Fibroblast of skin of back (primary cell): ENCODE measurements at places on chromosomes 5 and 9.

DNA sequence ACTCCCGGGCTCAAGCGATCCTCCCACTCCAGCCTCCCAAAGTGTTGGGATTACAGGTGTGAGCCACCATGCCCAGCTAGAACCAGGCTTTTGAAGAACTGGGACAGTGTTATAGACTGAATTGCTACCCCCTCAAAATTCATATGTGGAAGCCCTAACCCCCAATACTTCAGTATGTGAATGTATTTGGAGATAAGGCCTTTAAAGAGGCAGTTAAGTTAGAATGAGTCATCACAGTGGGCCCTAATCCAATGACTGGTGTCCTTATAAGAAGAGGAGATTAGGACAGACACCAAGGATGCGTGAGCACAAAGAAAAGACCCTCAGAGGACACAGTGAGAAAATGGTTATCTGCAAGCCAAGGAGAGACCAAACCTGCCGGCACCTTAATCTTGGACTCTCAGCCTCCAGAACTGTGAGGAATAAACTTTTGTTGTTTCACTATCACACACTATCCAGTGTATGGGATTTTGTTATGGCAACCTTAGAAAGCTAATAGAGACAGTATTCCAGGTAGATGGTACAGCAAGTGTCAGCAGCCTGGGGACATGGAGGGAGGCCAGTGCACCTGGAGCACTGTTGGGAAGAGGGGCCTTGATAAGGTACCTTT is 31.4 kb upstream of the ERGIC1 start:
- peak; percentile 76 for DNase-seq

GRCh38 chr5:74594137-74595040 is 46.1 kb downstream of the ENC1 start:
- DNase-seq, result peak; percentile 55

GRCh38 chr5:144169904-144170275 is 569 bp downstream of the YIPF5 start:
- DNase-seq, result no peak

DNA sequence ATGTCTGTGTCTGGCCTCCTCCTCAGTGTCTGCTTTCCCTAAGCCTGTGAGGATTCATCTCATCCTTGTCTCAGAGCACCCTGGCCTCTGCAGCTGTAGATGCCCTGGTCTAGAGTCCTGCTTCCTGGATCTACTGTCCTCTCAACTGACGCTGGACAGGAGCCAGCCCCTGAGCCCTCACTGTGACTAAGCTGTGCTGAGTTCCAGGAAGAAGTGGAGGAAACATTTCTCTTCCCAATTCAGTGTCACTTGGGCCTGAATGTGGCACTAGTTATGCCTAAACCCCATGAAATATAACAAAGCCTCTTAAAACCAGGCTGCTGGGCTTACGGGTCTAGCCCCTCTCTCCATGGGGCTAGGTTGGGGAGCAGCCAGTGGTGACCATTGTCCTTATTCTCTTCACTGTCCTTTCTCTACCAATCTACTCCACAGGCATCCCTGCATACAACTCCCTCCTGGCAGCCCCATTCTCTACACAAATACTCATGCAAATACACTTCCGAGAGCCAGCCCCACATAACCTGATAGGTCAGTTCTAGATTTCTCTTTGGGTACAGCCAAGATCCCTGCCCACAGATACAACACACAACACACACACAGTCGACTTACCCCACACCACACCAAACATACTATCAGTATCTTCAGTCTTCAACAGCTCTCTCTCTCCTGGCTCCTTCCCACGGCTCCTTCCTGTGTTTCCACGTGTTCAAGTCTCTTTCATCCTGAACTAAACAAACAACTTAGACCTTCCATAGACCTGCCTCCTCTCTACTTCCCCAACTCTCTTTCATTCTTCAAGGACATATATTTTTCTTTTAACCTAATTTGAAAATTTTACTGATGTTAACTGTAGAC is 220.8 kb downstream of the SNX18 start:
- peak; percentile 69 for DNase-seq

DNA sequence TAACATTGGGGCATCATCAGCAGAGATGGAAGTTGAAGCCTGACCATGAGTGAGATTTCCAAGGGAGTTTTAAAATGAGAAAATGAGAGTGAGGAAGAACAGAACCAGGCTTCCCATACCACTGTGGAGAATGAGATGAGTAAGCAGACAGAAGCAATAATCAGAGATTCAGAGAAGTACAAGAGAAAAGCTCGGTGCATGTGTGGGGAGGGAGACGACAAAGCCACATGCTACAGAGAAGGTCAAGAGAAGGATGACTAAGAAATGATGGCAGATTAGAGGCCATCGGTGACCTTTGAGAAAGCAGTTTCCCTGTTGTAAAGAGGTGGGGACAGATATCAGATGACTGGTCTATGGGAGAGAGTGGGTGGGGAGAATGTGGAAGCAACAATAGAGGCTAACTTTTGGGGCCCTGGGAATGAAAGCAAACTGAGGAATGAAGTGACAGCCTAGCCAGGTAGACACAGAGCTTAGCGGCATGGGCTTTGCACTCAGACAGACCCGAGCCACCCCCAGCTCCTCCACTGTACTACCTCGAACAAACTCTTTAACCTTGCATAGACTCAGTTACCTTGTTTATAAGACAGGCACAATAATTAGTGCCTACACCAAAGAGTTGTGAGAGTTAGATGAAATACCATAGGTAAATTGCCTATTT is 207.7 kb downstream of the PIK3R1 start:
- DNase-seq, result no peak

- peak; percentile 44 for DNase-seq
Observed at GRCh38 chr5:74122979-74123590, 497.1 kb downstream of the ARHGEF28 start.

DNA sequence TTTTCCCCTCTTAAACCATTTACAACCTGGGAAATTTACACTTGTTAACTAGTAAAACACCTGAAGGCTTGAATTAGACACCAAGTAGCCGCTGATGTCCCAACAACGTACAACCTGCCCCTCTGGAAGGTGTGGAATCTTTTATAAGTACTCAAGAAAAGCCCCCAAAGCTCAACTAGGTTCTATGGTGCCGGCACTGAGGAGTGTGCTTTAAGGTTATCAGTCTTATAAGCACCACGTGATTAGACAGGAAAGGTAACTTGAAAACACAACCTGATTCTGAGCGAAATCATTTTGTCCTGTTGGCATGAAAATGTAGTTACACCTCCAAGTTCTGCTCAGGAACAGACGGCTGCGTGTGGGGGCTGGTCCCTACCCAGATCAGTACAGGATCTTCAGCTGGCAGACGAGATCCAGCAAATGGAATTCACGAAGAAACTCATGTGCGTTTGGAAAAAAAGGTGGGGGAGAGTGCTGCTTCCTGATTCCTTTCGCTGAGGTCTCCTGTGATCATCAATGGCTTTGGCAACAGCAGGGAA is 195.5 kb downstream of the MEF2C start:
- DNase-seq, result no peak

GRCh38 chr9:113542006-113542405 is 78.5 kb downstream of the RGS3 start:
- DNase-seq, result no peak

DNA sequence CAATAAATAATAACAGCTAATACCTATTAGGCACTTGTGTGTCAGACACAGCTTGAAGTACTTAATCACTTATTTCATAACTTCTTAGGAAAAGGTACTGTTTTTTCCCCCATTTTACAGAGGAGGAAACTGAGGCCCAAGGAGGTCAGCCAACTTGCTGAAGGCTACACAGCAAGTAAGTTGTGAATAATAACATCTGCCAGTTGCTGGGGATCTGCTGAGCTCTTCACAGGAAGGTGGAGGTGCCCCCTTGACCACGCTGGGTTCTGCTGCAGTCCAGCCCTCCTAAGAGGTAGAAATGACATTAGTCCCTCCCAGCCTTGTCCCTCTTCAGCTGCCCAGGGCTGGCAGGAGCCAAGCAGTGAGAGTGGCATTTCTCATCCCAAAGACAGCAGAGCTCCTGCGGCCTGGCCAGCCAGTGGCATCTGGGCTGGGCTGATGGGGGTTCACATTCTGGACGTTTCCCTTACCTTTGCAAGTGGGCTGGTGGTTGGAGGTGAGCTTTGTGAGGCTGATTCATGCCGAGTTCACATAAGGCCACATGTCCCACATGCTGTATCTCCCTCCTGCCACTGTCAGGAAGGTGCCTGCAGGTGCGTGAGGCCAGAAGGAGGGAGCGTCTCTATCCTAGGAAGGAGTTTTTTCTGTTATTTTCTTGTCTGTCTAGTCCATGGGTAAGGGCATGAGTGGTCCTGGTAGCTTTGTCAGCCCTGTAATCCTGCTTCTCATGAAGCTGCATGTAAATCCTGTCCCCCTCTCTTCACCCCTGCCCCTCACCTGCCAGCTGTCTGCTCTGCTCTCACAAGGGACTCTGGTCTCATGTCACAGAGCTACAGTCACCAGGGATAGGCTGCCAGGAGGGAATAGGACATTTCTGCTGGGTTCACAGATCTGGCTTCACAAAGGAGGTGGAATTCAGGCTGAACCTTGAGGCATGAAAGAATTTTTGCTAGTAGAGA is 171.7 kb downstream of the MACROH2A1 start:
- no peak for DNase-seq

DNA sequence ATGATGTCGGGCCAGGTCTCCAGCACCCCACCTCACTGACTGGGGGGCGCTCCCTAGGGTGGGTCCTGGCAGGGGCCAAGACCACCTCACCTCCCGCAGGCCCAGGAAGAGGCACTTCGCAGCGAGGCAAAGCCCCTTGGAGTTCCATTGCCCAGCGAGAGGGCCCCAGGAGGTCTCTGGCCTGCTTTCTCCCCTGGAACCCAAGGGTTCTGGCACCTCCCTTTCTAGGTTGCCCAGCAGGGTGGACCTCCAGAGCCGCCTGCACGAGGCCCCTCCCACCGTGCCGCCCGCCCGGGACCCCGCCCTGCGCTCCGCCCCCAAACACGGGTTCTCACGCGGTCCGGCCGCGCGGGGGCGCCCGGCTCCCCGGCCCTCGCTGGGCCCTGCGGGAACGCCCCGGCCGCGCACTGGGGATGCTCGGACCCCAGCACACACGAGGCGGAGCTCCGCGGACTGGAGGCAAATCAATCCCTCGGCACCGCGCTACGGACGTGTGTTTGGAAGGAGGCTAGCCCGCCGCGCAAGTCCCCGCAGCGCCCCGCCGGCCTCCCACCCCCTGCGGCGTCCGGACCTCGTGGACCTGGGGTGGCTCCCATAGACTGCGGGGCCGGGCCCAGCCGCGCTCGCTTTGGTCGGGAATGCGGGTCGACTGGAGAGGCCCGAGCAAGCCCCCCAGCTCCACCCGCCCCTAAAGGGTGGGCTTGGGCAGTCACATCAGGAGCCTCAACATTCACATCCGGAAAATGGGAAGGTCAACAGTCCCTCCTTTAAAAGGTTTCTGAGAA is 99.5 kb upstream of the LMX1B start:
- DNase-seq, result peak; percentile 58

GRCh38 chr5:15695215-15695731 is 195.3 kb downstream of the FBXL7 start:
- DNase-seq, result peak; percentile 85

GRCh38 chr5:98433673-98434072 is 339.8 kb upstream of the RGMB start:
- peak; percentile 75 for DNase-seq

DNA sequence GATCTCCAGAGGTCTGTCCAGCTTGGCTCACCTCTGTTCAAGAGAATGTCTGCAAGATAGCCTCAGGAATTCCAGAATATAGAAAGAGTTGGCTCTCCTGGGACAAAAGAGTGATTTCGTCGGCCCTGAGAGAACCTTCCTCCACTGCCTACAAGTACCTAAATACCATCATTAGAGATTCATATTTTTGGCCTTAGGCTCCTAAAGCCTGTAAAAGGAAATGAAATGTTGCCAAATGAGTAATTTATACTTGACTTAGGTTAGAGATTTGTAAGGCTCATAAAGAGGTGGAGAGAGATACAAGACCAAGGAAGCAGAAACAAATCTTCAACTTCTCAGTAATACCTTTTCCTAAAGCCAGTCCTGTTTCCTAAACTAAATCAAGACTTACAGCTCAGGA is 146.2 kb downstream of the CCDC192 start:
- DNase-seq, result no peak

DNA sequence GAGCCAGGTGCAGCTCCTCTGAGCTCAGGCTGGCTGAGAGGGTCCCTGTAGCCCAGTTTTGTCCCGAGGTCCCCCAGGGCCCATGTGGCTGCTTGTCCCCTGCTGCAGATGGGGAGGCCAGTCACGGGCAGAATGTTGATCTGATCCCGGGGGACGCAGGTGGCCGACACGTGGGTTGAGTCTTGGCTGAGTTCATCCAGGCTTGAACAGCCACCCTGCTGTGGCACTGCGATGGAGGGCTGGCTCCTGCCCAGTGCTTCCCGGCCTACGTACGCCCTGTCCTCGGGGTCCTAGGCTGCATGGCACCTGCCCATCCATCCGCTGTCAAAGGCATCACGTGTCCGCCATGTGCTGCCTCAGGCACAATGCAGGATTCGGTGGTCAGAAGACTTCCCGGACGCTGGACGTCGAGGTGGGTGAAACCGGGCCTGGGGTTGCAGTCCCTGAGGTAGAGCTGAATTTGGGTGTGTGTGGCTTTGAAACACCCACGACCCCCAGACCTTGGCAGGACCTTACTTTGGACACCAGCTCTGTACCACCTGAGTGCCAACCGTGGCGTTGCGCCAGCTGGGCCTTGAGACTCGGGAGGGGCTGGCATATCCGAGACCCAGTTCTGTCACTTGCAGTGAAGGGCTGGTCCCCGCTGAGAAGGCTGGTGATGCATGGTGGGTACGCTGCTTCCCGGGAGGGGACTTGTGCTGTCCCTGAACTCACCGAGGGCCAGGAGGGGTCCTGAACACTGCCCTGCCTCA is 22.3 kb downstream of the RXRA start:
- DNase-seq, result no peak

GRCh38 chr5:15933259-15934207 is 246.1 kb downstream of the MARCHF11 start:
- no peak for DNase-seq

DNA sequence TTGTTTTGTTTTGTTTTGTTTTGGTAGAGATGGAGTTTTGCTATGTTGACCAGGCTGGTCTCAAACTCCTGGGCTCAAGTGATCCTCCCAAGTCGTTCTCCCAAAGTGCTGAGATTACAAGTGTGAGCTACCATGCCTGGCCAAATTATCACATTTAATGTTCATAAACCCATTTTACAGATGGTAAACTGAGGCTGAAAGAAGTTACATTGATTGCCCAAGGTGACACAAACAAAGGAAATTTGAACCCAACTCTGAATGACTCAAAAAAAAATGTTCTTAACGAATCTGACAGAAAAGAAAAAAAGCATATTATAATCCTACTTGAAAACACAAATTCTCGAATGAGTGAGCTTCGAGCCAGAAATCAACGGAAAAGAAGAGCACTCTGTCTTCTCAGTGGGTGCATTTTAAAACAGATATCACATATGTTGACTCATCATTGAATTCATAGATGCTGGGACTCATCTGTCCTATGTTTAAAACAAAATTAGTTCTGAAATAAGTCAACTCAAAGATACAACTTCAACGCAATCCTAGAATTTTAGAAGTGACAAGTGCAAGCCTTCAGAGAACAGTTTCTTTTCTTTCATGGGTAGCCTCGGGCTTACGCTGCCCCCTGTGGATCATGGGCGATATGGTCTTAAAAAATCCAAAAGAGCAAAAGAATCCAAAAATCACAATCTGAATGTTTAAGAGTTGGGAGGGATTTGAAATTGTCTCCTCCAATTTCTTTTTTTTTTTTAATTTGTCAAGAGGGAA is 28.4 kb downstream of the TIMD4 start:
- peak; percentile 15 for DNase-seq
